NCI-H2029 (cell line): ENCODE measurements at places on chromosomes 4 and X.
A peak's percentile ranks its signal among the peaks of the same experiment; 100 is the strongest.

GRCh38 chr4:184817494-184818215 lies 8.1 kb downstream of the ACSL1 start:
- no peak for DNase-seq

GRCh38 chr4:56127716-56128115 lies 179.0 kb downstream of the CEP135 start:
- no peak for DNase-seq

DNA sequence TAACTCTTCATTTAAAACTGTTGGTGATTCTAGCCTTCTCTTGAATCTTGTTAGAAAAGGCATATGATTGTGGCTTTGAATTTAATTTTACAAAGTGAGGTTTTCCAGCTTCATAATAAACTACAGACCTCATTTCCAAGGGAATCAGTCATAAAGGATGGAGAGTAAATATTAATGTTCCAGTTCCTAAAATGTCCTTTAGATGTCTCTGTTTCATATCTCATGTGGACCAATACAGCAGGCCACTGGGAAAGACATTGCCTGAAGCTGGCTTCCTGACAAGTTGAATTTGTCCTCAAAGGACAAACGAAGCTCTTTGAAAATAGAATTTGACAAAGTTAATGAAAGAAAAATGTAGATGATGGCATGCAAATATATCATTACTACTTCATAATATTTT lies 125.4 kb downstream of the ZNF330 start:
- DNase-seq = peak; percentile 42

DNA sequence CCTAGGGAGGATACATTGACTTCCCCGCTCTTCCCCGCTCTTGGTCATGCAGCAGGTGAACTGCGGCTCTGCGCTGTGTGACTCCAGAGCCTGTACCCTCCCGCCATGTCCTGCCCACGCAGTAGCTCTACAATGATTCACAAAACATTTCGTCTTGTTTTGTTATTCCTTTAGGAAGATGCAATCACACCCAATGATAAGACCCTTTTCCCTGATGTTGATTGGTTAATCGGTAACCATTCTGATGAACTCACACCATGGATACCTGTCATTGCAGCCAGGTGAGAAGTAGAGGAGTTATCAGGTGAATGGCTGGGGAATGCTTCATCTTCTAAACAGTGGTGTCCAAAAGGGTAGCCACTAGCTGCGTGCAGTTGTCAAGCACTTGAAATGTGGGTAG lies 23.2 kb downstream of the TRMT44 start:
- DNase-seq = no peak

DNA sequence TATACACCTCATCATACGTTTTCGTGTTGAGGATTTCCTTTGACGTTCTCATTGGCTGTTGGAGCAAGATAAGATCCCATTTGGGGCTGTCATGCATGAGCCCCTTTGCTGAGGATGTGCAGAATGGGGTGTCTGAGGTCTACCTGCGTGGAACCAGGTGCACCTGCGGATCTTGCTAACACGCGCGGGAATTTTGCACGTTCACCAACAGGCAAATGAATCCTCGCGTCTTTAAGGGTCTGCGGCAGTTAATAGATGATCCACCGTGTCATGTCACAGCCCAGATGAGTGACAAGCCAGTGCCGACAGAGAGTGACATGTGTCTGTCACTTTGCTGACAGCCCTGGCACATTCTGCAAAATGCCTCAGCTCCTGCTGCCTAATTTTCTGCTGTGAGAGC lies 56.3 kb upstream of the SHOX start:
- DNase-seq = no peak
